ENCODE measurements at places on chromosomes 16 and 17. TPM values are rescaled to one million over a fixed set of nuclear protein-coding genes. Genes with fewer than 3 reads are reported as not detected.

- DNase-seq = peak; percentile 77
Measured at GRCh38 chr17:44221084-44221861, 1.8 kb upstream of the UBTF start.

DNA sequence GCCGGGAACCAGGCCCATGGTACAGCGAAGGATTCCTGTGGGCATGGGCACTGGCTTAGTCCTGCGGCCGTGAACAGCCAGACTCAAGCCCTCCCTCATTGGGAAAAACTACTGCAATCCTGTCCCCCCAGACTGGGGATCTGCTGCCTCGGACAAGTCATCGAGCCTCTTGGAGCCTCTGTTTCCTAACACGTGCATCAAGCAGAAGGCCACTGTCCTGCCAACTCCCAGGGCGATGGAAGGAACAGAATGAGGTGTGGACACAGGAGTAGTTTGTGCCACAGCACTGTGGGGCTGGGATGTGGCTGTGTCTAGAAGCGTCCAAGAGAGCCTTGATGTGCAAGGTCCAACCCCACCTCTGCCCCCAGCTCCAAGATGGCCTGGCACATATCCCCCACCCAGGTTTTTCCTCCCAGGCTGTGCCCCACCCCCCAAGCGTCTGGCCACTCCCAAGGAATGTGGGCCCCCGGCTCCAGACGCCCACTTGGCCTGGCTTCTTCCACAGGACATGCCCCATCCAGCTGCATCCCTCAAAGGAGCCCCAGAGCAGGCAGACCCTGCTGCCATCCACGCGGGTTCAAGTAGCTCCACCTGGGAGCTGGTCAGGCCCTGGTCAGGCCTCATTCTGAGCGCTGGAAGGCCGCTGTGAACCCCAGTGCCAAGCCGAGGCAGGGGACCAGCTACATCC lies 3.4 kb downstream of the CAMKK1 start:
- DNase-seq = no peak

LASP1 gene
- total RNA-seq = 65.6 TPM

MYOCD gene
- total RNA-seq = 0.16 TPM

- no peak for DNase-seq
Measured at GRCh38 chr17:78922816-78923498, 2.2 kb downstream of the TIMP2 start.

DNA sequence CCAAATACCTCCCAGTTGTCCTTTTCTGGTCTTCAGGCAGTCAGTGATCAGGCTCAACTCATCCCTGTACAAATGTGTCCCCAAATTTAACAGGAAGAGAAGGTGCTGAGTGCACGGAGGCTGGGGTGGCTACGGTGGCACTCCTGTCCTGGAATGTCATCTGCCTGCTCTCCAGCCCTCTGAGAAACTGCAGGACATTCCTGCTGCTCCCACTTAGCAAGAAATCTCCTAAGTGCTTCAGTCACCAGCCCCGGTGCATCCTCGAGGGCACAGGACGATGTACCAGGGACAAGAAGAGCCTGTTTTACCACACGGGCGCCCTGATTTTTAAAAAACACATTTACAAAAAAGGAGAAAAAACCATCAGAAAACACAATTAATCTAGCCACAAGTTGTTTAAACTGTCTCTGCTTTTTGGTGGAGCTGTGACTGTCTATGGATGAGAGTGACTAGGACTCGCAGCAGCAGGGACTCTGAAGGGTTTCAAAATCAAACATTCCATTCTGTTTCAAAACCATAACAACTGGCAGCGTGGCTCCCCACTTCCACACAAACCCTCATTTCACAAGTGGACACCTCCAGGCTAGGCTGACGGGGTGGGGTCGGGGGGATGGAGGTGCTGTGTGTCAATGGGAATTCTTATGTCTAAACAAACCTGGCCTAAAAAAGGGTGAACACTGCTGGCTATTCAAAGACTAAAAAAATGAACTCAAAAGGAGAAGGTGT lies 65.3 kb upstream of the CNEP1R1 start:
- no peak for DNase-seq

DNA sequence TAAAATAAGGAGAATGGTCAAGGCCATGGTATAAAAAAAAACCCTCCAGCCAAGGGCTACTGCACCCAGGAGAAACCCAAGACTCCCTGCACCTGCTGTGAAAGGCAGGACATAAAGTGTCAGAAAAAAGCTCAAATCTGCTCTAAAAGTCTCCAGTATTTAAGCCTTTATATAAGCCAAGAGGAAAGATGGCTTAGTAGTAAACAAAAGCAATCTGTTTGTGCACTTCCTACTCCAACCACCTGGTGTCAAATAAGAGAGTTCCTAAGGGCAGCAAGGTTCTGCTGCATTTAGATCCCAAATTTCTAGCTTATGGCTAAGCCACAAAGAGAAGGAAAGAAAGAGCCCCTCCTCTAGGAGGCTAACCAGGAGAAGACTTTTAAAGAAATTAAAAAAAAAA lies 20.6 kb downstream of the ACSM1 start:
- no peak for DNase-seq

NPW gene
- total RNA-seq = not detected

DNA sequence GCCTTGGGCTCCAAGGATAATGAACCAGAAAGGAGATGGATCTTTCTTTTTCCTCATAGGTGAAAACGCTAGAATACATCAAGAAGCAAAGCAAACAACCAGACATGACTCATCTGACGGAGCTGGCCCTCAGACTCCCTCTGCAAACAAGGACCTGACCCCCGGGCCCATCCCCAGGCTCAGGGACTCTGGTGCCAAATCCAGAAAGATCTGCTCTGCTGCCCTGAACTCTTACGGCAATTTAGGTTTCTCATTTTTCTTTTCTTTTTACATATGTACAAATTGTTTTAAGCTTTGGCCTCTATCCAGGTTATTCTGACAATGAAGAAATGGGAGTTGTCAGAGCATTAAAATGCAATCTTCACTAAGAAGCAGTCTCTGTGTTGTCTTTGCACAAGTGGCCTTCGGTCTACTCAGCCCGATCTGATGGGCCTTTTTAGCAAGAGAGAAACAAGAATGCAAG lies 17.7 kb downstream of the KNOP1 start:
- DNase-seq = peak; percentile 63
